ENCODE measurements at places on chromosomes 2 and 18. TPM values are rescaled to one million over a fixed set of nuclear protein-coding genes. Genes with fewer than 3 reads are reported as not detected.

The IL1F10 gene
- not detected for total RNA-seq

The MDH1B gene
- total RNA-seq: 1.1 TPM

The GALNT3 gene
- not detected for total RNA-seq

The KLF11 gene
- 3.8 TPM for total RNA-seq

The ZBTB7C gene
- total RNA-seq: 0.33 TPM

The MARCO gene
- total RNA-seq: 0.36 TPM

The MOCOS gene
- 4.4 TPM for total RNA-seq

The LRP2 gene
- not detected for total RNA-seq

The FAM124B gene
- not detected for total RNA-seq

The TEX44 gene
- total RNA-seq: not detected

The UCN gene
- 2.5 TPM for total RNA-seq

The C2orf72 gene
- total RNA-seq: 7.6 TPM

The ASXL3 gene
- total RNA-seq: not detected

The RRM2 gene
- total RNA-seq: 245 TPM

The CHRNG gene
- not detected for total RNA-seq

The ARHGAP25 gene
- total RNA-seq: 0.16 TPM

The IL37 gene
- total RNA-seq: not detected

The ABCB11 gene
- 0.03 TPM for total RNA-seq

Measured in A549 treated with GW870086 at 1 μM for 4 hours (cell line).